Activated CD4-positive, alpha-beta T cell treated with anti-CD3 and anti-CD28 coated beads for 48 hours (primary cell): ENCODE measurements at places on chromosomes 5 and 9.

DNA sequence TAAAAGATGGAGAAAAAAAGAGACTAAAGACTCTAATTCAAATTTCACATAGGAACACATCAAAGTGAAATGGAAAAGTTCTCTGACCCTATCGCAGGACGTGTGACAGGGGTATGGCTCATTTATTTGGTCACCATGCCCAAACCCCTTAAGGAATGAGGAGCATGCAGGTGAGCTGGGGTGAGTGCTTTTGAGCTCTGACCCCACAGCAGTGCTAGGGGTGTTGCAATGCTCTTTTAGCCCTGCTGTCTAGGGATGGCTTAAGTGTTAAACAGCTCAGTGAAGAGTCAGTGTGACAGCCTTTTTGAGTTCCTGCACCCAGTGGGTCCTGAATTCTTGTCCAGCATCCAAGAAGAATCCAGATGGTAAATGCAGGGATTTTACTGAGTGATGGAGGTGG lies 143.0 kb upstream of the ANKRD55 start:
- DNase-seq: no peak

GRCh38 chr5:149399775-149400174 lies 20.7 kb upstream of the IL17B start:
- DNase-seq: no peak

DNA sequence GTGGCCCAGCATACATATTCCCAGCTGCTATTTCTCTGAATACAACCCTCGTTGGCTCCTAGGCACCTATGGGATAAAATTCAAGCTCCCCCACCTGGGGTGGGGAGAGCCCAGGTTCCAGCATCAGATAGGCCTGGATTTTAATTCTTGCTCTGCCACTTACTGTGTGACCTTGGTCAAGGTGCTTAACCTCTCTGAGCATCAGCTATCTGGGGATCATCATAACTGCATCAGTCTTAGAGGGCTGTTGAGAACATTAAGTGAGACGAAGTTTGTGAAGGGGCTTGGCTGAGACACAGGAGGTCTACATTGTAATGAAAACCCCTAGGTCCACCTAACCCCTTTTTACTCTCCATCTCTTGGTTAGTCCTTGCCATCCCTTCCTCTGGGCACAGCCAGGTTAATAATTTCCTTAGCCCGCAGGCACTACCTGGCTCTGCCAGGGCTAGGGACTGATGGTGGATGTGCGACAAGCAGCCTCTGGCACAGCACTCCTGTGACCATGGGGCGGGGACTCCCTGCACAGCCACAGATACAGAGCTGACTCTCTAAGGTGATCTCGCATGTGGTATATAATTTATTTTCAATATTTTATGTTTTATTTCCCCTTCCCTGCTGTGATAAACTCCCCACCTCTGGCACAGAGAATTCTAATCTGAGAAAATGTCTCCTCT lies 68.7 kb downstream of the CRB2 start:
- DNase-seq: no peak

- DNase-seq: no peak
Measured at GRCh38 chr5:35920890-35921289, 17.5 kb downstream of the CAPSL start.

GRCh38 chr9:75033791-75034473 lies 5.8 kb upstream of the CARNMT1 start:
- no peak for DNase-seq

- peak; percentile 49 for DNase-seq
Measured at GRCh38 chr9:122463828-122464632, 13.7 kb downstream of the OR1J1 start.

GRCh38 chr9:72537011-72537545 lies 15.7 kb downstream of the TMC1 start:
- DNase-seq: no peak

GRCh38 chr9:18741945-18742344 lies 268.0 kb downstream of the ADAMTSL1 start:
- no peak for DNase-seq

DNA sequence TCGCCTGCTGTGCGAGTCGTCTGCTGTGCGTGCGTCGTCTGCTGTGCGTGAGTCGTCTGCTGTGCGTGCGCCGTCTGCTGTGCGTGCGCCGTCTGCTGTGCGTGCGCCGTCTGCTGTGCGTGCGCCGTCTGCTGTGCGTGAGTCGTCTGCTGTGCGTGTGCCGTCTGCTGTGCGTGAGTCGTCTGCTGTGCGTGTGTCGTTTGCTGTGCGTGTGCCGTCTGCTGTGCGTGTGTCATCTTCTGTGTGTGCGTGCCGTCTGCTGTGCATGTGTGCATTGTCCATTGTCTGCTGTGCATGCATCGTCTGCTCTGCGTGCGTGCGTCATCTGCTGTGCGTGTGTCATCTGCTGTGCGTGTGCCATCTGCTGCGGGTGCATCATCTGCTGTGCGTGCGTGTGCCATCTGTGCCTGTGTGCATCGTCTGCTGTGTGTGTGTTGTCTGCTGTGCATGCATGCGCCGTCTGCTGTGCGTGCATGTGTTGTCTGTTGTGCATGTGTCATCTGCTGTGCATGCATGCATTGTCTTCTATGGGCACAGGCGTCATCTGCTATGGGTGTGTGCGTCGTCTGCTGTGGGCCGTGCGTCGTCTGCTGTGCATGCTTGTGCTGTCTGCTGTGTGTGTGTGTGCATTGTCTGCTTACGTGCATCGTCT lies 68.6 kb upstream of the IRX4 start:
- no peak for DNase-seq

GRCh38 chr5:6379246-6379645 lies 899 bp upstream of the MED10 start:
- no peak for DNase-seq

DNA sequence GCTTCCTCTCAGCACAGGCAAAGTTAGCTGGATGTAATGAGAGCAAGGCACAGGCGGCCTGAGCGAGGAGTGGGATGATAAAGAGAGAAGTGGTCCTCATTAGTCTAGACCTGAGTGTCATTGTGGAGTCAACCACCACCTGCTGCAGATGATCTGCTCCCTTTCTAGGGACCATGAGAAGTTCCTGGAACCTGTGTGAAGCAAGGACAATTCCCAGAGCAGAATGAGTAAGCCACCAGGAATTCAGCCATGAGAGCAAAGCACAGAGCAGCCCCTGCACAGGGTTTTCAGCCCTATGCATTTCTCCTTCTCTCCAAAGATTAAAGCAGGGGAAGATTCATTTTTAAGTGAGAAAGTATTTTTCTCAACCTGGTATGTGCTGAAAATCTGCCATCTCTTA lies 146.8 kb upstream of the SPEF2 start:
- no peak for DNase-seq

DNA sequence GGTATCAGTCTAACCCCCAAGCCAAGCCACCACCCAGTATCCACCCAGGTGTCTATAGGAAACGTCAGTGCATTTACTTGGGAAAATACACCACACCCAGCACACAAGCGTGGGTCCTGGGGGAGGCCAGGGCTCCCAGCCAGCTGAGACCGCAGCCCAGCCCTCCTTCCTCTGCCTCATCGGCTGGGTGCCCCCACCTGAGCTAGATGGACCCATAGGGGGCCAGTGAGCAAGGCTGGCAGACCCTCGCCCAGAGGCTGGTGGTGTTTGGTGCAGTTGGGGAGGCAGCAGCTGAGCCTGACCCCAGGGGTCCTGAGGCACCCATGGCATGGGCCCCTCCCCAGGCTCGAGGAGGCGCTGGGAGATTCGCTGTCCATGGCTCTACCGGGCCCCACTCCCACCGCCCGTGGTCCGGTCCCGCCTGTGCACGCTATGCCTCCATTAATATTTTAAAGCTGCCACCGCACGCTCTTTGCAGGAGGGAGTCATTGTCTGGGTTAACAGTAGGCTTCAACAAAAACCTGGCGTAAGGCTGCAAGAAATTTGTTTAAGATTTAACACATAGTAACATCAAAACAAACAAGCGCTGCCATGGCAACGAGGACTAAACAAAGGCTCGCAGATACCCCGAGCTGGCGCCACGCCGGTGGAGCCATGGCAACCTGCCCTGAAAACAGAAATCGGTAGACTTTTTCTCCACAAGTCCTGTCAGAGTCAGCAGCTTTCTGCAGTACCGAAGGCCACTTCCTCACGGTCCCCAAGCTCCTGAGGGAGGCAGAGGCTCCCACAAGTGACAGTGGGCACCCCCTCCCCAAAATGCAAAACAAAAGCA lies 20.6 kb downstream of the TPPP start:
- peak; percentile 75 for DNase-seq

DNA sequence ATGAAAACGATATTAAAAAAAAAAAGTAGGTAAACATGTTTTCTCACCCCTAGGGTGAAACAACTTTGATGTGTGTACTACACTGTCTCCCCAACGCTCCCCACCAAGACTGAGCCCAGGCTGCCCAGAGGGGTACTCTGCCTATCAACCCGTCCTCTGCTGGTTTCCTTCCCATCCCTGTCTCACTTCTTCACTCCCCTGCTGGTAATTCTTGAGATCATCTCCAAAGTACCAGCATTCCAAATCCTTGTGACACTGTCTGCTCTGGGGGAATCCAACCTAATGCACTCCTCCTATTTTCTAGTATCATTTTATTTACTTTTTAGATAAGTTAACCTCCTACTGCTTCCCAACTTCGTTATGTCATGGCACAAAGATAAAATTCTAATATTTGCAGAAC lies 6.3 kb upstream of the APTX start:
- DNase-seq: no peak

DNA sequence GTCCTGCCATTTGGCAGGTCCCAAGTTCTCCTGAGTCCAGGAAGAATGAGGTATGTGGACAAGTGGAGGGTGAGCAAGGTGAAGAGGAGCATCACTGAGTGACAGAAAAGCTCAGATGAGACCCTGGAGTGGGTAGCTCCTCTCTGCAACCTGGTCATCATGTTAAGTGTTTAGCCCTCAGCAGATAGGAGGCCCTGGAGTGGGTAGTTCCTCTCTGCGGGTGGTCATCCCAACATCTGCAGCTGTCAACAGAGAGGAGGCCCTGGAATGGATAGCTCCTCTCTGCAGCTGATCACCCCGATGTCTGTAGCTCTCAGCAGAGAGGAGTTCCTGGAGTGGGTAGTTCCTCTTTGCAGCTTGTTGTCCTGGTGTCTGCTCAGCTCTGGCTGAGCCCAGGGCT lies 48.4 kb downstream of the NDUFAF2 start:
- DNase-seq: no peak

- no peak for DNase-seq
Measured at GRCh38 chr5:77561965-77562364, 69.8 kb upstream of the WDR41 start.

DNA sequence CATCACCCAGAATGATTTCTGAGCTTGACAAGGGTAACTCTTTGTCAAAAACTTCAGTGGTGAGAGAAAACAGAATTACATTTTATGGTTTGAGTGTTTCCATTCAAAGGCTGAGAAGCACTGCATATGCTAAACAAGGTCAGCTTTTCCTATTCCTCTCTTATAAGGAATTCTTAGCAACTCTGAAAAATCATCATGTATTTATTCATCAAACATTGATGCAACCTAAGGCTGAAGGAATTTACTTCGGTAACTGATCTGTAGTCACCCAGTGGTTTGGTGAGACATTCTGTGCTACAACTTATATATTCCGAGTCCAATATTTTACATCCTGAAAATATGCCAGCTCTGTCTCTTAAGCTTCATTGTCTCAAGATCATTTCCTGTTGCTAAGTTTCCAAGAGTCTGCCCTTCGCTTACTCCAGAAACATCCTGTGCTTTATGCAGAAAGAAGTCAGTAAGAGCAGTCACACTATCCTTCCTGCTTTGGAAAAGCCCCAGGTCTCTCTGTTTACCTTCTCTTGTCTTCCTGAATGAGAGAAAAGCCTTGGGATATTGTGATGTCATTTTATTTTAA lies 176.6 kb upstream of the TBCA start:
- DNase-seq: no peak

- no peak for DNase-seq
Measured at GRCh38 chr9:135889564-135890189, 17.7 kb downstream of the CAMSAP1 start.

DNA sequence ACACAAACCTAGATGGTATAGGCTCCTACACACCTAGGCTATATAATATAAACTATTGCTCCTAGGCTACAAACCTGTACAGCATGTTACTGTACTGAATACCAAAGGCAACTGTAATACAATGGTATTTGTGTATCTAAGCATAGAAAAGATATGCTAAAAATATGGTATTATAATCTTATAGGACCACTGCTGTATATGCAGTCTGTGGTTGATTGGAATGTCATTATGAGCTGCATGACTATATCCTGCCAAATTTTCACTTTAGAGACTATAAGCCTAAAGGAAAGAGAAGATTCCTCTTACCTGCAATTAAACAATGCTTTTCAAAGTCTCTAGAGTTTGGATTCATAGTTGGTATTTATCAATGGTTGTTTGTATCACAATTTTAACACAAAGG lies 24.7 kb upstream of the ACOT12 start:
- DNase-seq: no peak

DNA sequence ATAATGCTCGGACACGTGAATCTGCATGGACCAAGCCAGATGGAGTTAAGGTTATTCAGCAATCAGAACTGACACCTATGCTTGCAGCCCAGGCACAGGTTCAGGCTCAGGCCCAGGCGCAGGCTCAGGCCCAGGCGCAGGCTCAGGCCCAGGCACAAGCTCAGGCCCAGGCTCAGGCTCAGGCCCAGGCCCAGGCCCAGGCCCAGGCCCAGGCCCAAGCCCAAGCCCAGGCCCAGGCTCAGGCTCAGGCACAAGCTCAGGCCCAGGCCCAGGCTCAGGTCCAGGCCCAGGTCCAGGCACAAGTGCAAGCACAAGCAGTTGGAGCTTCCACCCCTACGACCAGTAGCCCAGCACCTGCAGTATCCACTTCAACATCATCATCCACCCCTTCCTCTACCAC lies 11.8 kb downstream of the TCERG1 start:
- DNase-seq: no peak

DNA sequence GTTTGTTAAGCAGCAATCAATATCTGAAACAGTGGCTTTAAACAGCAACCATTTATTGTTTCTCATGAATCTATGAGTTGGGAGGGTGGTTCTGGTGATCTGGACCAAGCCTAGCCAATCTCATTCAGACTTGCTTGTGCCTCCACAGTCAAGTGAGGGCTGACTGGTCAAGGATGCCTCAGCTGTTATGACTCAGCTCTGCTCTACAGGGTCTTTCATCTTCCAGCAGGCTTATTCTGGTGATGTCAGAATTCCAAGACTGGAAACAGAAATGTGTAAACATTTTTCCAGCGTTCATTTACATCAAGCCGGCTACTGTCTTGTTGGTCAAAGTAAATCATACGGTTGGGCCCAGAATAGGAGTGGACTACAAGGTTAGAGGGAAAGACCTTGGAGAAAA lies 2.5 kb upstream of the PIP5K1B start:
- no peak for DNase-seq
